ENCODE measurements at places on chromosomes 13 and 19. TPM values are rescaled to one million over a fixed set of nuclear protein-coding genes. Genes with fewer than 3 reads are reported as not detected.
A peak's percentile ranks its signal among the peaks of the same experiment; 100 is the strongest.

Gene SMAD9
- total RNA-seq: 1.8 TPM

Gene LGALS7
- not detected for total RNA-seq

Gene COX7A1
- total RNA-seq: not detected

Gene FUT1
- 2.9 TPM for total RNA-seq

Gene CUL4A
- 32.1 TPM for total RNA-seq

Gene PSG1
- total RNA-seq: not detected

Gene NLRP7
- not detected for total RNA-seq

Gene POSTN
- total RNA-seq: not detected

Gene CABP5
- not detected for total RNA-seq

Gene THOP1
- 86.2 TPM for total RNA-seq

Gene CASP14
- not detected for total RNA-seq

Gene ZNF534
- not detected for total RNA-seq

DNA sequence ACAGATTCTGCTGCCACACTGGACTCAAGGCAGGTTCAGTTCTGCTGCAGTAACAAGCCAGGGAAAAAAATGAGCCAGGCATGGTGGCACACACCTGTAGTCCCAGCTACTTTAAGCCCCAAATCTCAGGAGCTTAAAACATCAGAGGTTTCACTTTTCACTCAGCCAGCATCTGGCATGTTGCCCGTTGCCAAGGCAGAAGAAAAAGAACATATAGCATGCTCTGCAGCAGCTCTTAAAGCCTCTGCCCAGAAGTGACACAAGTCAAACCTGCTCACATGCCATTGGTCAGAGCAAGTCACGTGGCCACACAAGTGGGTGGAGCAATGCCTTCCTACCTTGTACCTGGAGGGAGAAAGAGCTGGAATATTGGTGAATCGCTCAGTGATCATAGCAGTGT lies 14.7 kb upstream of the ADGRE5 start:
- peak overlapping the region; percentile 76 for H3K27ac ChIP-seq
- H3K36me3 ChIP-seq: peaks cover 16% of the 10 kb centered on the region
- no peak overlapping the region for H3K4me3 ChIP-seq
- peaks cover 14% of the 10 kb centered on the region for H3K4me1 ChIP-seq

GRCh38 chr13:64471916-64472315 lies 2758.2 kb downstream of the PCDH9 start:
- no peak for DNase-seq
- H3K4me1 ChIP-seq: no peaks in the 10 kb centered on the region
- H3K36me3 ChIP-seq: no peaks in the 10 kb centered on the region
- no peak overlapping the region for H3K27ac ChIP-seq
- H3K27me3 ChIP-seq: no peaks in the 10 kb centered on the region

DNA sequence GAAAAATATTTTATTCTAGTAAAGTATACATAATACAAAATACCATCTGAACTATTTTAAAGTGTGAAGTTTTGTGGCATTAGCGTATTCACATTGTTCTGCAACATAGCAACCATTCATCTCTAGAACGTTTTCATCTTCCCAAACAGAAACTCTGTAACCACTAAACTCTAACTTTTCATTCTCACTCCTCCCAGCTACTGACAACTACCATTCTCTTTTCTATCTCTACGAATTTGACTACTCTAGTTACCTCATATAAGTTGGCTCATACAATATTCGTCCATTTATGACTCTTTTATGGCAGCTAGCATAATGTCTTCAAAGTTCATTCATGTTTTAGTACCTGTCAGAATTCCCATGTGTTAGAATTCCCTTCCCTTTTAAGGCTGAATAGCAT lies 150.5 kb upstream of the MIR17HG start:
- no peak for DNase-seq
- no peak overlapping the region for H3K4me3 ChIP-seq
- H3K27ac ChIP-seq: no peak overlapping the region
- H3K27me3 ChIP-seq: no peaks in the 10 kb centered on the region
- no peaks in the 10 kb centered on the region for H3K36me3 ChIP-seq
- no peaks in the 10 kb centered on the region for H3K4me1 ChIP-seq

- no peak for DNase-seq
- H3K27ac ChIP-seq: no peak overlapping the region
- H3K27me3 ChIP-seq: peaks cover 13% of the 10 kb centered on the region
- H3K36me3 ChIP-seq: no peaks in the 10 kb centered on the region
- no peak overlapping the region for H3K4me3 ChIP-seq
- H3K4me1 ChIP-seq: no peaks in the 10 kb centered on the region
These were observed 61.5 kb upstream of the TDRD3 start for GRCh38 chr13:60335531-60335930.

DNA sequence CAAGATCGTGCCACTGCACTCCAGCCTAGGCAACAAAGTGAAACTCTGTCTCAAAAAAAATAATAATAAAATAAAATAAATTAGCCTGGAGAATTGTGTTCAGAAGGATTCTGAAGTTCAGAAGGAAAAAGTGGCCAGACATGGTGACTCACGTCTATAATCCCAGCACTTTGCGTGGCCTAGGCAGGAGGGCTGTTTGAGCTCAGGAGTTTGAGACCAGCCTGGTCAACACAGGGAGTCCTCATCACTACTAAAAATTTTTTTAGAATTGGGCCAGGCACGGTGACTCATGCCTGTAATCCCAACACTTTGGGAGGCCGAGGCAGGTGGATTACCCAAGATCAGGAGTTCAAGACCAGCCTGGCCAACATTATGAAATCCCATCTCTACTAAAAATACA lies 6.0 kb downstream of the RDH8 start:
- no peak for DNase-seq
- H3K4me1 ChIP-seq: no peaks in the 10 kb centered on the region
- no peak overlapping the region for H3K4me3 ChIP-seq
- peaks cover 17% of the 10 kb centered on the region for H3K36me3 ChIP-seq
- H3K27ac ChIP-seq: no peak overlapping the region

DNA sequence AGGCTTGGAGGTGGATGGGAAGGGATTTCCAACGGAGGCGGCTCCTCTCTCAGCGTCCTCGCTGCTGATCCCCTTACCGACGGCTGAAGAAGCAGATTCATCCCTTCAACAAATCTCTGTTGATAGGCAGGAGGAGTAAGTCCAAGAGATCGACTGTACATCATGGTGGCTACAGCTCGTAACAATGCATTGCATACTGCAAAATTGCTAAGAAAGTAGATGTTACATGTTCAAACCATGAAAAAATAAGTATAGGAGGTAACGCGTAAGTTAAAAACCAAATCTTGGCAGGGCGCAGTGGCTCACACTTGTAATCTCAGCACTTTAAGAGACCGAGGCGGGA lies 468 bp upstream of the SLC39A3 start:
- H3K4me1 ChIP-seq: no peaks in the 10 kb centered on the region
- peaks cover 45% of the 10 kb centered on the region for H3K27me3 ChIP-seq
- peak overlapping the region; percentile 72 for H3K4me3 ChIP-seq

GRCh38 chr13:51052581-51052980 lies 58.5 kb downstream of the C13orf42 start:
- H3K4me1 ChIP-seq: no peaks in the 10 kb centered on the region
- H3K27me3 ChIP-seq: no peaks in the 10 kb centered on the region

DNA sequence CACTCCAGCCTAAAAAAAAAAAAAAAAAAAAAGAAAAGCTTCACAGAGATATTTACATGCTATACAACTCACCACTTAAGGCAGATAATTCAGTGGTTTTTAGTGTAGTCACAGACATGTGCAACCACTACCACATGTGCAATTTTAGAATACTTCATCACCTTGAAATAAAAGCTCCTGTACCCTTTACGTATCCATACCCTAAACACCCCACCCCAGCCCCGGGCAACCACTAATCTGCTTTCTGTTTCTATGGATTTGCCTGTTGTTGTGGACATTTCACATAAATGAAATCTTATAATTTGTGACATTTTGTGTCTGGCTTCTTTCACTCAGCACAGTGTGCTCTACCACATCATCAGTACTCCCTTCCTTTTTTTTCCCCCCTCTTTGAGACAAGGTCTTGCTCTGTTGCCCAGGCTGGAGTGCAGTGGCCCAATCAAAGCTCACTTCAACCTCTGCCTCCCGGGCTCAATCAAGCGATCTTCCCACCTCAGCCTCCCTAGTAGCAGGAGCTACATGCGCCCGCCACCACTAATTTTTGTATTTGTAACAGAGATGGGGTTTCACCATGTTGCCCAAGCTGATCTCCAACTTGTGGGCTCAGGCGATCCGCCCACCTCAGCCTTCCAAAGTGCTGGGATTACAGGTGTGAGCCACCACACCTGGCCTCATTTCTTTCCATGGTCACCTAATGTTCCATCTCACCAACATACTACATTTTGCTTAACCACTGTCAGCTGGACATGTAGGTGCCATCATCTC lies 4.0 kb downstream of the DDX39A start:
- H3K36me3 ChIP-seq: peaks cover 78% of the 10 kb centered on the region
- DNase-seq: no peak
- H3K4me1 ChIP-seq: peaks cover 24% of the 10 kb centered on the region
- no peaks in the 10 kb centered on the region for H3K27me3 ChIP-seq

DNA sequence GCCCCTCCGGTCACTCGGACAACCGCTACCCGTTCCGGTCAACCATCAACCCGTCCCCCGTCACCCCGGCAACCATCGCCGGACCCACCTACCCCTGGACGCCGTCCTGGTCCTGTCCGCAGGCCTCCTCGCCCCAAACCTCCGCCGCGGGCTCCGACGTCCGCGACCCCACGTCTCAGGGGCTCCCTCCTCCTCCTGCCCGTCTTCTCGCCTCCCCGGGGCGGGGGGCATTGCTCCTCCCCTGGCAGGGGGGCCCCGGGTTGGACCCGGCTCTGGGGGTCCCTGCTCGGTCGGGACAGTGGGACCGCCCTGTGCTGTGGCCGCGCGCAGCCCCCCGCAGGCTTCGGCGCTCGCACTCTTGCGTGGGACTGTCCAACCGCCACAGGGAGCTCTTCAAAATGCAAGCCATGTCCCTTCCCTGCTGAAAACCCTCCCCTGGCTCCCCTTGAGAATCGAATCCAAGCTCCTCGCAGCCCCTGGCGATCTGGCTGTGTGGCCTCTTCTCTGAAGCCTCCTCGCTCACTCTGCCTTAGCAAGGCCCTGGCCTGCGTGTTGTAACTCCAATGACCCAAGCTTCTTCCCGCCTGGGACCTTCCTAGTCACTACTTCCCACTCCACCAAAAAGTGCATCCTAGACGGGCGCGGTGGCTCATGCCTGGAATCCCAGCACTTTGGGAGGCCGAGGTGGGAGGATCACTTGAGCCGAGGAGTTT lies 8.4 kb downstream of the EPHX3 start:
- peak overlapping the region; percentile 62 for H3K4me3 ChIP-seq
- H3K27ac ChIP-seq: peak overlapping the region; percentile 75
- peaks cover 9% of the 10 kb centered on the region for H3K4me1 ChIP-seq

- H3K4me1 ChIP-seq: no peaks in the 10 kb centered on the region
- no peak overlapping the region for H3K4me3 ChIP-seq
These were observed 76.3 kb upstream of the GPR183 start for GRCh38 chr13:99383511-99383921.

- H3K27ac ChIP-seq: no peak overlapping the region
- H3K36me3 ChIP-seq: no peaks in the 10 kb centered on the region
- H3K27me3 ChIP-seq: no peaks in the 10 kb centered on the region
- H3K4me3 ChIP-seq: no peak overlapping the region
These were observed 554.0 kb upstream of the SPRY2 start for GRCh38 chr13:80894917-80895316.

GRCh38 chr13:50649211-50649610 lies 194.3 kb downstream of the DLEU7 start:
- H3K27ac ChIP-seq: no peak overlapping the region
- H3K4me1 ChIP-seq: no peaks in the 10 kb centered on the region
- DNase-seq: no peak
- H3K36me3 ChIP-seq: no peaks in the 10 kb centered on the region
- H3K4me3 ChIP-seq: no peak overlapping the region

DNA sequence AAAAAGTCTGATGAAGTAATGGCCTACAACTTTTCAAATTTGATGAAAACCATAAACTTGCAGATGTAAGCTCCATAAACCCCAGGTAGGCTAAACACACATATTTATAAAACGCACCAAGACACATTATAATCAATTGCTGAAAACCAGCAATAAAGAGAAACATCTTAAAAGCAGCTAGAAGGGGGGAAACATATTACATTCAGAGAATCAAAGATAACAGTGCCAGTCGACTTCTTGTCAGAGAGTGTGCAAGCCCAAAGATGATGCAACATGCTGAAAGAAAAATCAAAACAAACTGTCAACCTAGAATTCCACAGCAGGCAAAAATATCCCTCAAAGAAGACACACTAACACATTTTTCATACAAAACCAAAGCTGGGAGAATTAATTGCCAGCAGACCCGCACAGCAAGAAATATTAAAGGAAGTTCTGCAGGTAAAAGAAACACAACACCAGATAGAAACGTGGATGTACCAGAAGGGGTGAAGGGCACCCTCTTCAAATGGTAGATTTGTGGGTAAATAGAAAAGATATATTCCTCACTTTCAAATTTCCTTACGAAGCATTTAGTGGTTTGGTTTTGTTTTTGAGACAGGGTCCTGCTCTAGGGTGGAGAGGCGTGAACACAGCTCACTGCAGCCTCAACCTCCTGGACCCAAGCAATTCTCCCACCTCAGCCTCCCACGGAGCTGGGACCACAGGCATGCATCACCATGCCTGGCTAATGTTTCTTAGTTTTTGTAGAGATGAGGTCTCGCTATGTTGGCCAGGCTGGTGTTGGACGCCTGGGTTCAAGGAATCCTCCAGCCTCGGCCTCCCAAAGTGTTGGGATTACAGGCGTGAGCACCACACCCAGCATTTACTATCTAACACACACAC lies 16.5 kb upstream of the ATP1A3 start:
- H3K27ac ChIP-seq: peak overlapping the region; percentile 75
- peaks cover 9% of the 10 kb centered on the region for H3K36me3 ChIP-seq
- H3K27me3 ChIP-seq: peaks cover 25% of the 10 kb centered on the region
- H3K4me1 ChIP-seq: peaks cover 14% of the 10 kb centered on the region

GRCh38 chr13:97849305-97849704 lies 104.2 kb upstream of the IPO5 start:
- no peak overlapping the region for H3K27ac ChIP-seq
- no peaks in the 10 kb centered on the region for H3K36me3 ChIP-seq
- no peak for DNase-seq
- peaks cover 26% of the 10 kb centered on the region for H3K27me3 ChIP-seq

GRCh38 chr13:40130871-40131636 lies 475.6 kb downstream of the COG6 start:
- no peak overlapping the region for H3K4me3 ChIP-seq
- no peak overlapping the region for H3K27ac ChIP-seq
- no peak for DNase-seq
- no peaks in the 10 kb centered on the region for H3K27me3 ChIP-seq

DNA sequence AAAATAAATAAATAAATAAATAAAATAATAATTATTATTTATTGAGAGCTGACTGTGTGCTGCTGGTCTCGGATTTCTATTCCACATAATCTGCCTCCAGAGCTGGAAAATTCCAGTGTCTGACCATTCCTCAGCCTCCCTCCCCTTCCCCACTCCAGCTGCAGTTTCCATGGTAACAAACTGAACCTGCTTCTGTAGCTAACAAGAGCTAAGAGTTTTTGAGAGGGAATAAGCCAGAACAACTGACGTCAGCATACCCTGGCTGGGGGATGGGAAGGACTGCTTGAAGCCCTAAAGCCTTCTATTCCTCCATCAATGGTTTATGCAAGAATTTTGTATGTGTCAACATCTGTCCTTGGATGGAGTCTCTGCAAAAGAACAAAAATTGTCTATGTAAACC lies 26.0 kb upstream of the PEG3 start:
- DNase-seq: no peak
- H3K27ac ChIP-seq: no peak overlapping the region
- no peaks in the 10 kb centered on the region for H3K4me1 ChIP-seq
- H3K36me3 ChIP-seq: no peaks in the 10 kb centered on the region
- H3K27me3 ChIP-seq: no peaks in the 10 kb centered on the region

GRCh38 chr13:106036870-106037269 lies 498.6 kb downstream of the EFNB2 start:
- H3K4me3 ChIP-seq: no peak overlapping the region
- no peak overlapping the region for H3K27ac ChIP-seq
- DNase-seq: peak; percentile 12
- no peaks in the 10 kb centered on the region for H3K36me3 ChIP-seq
